ENCODE measurements at places on chromosomes 7 and 10.

DNA sequence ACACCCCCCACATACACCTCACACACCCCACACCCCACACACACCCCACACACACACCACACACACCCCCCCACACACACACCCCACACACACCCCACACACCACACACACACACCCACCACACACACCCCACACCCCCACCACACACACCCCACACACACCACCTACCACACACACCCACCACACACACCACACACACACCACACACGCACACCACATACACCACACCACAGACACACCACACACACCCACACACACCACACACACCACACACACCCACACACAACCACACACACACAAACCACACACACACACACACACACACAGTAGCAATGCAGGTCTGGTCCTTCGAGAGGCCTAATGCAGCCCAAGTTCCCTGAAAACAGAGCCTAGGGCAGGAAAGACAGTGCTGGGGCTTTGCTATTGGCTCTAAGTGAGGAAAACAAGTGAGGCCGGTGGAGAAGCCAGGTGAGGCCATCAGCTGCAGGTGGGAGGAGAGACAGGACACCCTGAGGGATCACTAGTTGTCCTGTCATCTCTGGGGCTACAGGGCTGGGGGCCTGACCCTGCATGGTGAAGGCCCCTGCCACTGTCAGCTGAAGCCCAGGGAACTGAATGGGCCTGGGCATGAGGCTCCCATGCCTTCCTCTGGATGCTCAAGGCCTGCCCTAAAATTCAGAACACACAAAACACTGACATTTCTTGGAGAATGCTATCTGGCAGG, 92.6 kb downstream of the CYTH3 start:
- no peak for DNase-seq

DNA sequence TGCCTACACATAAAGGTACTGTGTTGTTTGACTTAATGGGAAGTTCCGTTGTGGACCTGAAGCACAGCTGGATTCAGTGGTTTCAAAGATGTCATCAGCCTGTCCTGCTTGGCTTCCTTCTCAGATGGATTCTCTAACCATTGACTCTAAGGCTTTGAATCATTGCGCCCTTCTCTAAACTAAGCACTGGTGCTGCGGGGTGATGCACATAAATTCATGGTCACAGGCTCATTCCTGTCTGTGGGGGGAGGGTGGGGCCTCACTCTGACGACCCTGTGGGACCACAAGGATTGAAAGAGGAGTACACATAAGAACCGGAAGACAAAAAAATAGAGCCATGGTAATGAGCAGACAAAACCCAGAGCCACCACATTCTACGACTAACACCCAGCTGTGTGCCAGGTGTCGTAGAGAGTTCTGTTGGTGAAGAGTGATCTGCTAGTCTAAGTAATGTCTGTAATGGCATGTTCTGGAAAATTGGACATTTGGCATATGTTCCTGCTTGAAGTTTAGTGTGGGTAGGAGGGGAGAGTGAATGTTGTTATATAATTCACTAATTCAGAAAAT, 97.3 kb upstream of the YAE1 start:
- no peak for DNase-seq

- no peak for DNase-seq
These were observed 16.6 kb downstream of the MEIG1 start for GRCh38 chr10:14975672-14976273.

DNA sequence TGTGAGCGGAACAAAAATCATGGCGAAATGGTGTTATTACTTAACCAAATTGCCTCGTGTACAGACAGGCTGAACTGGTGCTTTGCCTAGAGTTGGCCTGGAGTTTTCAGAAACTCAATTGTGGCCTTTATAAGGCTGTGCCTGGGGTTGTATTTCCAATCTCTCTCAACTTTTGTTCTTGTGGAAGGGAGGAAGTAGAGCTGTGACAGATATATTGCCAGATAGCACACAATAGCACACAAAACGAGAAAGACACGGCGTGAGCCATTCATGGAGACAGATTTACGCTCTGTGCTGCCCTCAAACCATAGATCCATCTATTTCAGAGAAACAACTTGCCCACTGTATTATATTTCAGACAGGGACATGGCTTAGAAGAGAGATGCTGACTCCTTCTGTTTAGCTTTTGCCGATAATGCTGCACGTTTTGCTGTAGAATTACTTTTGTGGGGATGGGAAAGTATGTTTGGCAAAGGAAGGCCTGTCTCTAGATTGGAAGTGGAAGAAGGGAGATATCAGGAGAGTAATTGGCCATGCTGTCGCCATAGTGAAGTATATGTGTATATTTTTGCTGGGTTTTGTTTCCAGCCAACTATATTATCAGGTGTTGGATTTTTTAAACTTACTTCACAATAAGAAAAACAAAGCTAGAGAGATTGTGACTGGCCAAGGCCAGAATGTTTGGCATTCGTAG, 80.4 kb downstream of the AUTS2 start:
- no peak for DNase-seq

GRCh38 chr7:116236020-116236630, 25.8 kb downstream of the TES start:
- no peak for DNase-seq

GRCh38 chr7:41451826-41452225, 251.1 kb downstream of the INHBA start:
- no peak for DNase-seq

- DNase-seq, result no peak
These were observed 102.7 kb downstream of the CUBN start for GRCh38 chr10:17026686-17027485.

GRCh38 chr7:131250331-131250730, 77.3 kb upstream of the MKLN1 start:
- DNase-seq, result no peak

DNA sequence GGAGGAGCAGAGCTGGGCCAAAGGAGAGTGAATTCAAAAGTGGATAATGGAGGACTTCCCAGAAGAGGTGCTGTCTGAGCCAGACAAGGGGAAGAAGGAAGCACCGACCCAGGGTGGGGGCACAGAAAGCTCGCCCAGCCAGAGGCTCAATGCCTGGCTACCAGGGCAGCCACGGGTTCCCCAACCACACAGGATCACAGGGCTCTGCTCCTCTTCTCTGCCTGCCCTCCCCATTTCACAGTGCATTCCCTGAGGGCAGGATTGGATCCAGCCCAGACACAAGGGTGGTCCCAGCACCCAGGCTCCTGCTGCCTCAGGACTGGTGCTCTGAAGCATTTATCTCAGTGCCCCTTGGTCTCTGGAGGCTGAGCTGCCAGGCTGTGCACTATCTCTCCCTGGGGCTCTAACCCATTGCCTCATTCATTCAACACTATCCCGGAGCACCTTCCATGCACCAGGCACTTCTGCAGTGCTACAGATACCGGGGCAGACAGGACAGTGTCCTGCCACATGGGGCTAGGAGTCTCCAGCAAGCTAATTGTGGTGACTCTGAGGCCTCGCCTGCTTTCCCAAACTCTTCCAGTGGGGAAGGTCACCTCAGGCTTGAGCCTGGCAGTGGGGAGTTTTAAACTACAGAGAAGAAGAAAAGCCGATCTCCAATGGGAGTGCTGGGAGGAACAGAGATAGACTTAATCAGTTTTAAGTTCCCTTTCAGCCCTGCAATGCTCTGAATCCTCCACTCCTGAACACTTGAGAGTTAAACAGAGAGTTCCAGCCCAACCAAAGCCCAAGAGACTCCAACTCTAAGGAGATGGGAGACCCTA, 201.8 kb upstream of the ZMIZ1 start:
- no peak for DNase-seq

DNA sequence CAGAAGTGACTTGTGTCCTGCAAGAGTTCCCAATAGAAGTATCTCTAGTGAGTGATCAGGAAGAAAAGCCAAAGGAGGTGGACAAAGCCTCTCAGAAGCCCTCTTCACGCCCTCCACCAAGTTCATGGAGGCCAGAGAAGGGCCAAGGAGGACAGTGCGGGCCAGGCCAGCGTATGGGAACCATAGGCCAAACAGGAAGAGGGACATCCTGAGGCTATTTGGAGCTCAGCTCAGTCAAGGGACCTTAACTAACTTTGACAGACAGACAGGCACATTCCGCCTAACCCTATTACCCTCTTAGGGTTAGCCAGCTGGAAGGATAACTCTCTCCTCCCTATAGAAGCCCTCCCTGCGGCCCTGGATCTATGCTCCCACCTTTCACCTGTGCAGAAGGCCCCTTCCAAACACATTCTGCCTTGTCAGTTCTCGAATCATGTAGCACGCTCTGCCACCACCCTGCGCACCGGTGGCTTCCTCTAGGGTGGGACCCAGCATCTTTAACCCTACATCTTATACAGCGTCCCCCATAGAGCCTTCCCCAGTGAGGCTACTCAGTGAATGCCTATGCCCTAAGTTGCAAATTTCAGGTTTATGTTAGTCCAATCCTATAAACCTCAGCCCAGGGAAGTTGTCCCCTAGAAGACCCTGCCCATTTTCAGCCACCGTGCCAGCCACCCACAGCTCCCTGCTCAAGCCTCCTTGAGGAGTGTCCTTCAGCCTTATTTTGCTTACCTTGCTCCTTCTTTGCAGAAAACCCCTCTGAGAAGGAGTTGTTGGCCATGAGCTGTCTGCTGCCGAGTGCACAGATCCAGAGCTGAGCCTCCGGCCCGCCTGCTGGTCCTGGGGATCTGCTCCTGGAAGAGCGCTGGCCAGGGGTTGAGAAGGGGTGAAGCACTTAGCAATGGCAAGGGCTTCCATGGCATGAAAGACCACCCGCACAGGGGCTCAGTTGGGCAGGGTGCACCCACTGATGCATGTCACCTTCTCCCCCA, 36.9 kb downstream of the FRMPD2 start:
- no peak for DNase-seq

DNA sequence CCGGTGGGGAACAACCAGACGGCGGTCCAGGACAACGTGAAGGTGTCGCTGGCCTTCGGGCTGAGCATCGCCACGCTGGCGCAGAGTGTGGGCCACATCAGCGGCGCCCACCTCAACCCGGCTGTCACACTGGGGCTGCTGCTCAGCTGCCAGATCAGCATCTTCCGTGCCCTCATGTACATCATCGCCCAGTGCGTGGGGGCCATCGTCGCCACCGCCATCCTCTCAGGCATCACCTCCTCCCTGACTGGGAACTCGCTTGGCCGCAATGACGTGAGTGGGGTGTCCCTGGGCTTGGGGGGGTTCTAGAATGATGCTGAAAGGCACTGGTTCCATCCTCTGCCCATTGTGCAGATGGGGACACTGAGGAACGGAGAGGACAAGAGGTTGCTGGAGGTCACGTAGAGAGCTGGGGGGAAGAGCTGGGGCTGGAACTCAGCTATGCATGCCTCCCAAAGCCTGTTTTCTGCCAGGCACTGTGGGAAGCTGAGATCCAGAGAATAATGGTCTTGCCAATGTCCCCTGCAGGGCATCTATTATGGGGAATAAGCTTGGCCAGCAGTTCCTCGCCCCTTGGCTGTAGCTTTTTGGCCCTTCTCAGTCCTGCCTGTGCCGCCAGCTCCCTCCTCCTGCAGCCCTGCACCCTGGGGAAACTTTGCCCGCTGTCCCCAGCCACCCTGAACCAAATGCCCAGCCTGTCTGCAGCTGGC, 523 bp downstream of the AQP1 start:
- no peak for DNase-seq

DNA sequence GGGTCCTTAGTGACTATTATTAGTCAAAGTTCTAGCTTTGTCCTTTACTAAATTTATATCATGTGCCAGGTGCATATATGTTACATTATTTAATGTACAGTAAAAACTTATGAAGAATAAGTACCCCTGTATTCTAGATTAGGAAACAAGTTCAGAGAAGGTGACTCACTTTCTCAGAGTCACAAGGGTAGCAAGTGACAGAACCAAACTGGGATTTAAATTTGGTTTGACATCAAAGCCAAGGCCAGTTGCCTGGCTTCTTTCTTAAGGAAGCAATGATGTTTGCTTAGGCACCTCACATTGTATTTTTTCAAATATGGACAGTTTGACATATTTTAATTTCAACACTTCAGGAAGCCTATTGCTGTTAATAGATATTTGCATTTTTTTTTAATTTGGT, 2.5 kb downstream of the LSM8 start:
- DNase-seq, result no peak

All from renal cortex interstitium (tissue), 15 donors.